ENCODE measurements at places on chromosomes 3 and 15. TPM values are rescaled to one million over a fixed set of nuclear protein-coding genes. Genes with fewer than 3 reads are reported as not detected.

FAIM gene
- 38.3 TPM for total RNA-seq

DNA sequence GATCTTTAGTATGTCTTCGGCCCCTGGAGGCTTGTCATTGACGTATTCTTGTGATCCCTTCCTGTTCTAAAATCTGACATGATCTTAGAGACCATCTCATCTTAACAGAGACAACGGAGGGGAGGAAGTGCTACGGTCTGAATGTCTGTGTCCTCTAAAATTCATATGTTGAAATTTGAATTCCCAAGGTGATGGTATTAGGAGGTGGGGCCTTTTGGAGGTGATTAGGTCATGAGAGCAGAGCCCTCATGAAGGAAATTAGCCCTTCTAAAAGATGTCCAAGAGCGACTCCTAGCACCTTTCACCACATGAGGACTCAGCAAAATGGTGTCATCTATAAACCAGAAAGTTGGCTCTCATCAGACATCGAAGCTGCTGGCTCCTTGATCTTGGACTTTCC is 233.2 kb upstream of the CMC1 start:
- no peak for DNase-seq

- DNase-seq, result no peak
Observed at GRCh38 chr3:109396806-109397205, 59.5 kb upstream of the DPPA4 start.

- no peak for DNase-seq
Observed at GRCh38 chr15:42033214-42033873, 12.5 kb upstream of the PLA2G4E start.

Measured in MG63 (cell line).